OCI-M1 (cell line): ENCODE measurements at places on chromosomes 2 and 18.
A peak's percentile ranks its signal among the peaks of the same experiment; 100 is the strongest.

DNA sequence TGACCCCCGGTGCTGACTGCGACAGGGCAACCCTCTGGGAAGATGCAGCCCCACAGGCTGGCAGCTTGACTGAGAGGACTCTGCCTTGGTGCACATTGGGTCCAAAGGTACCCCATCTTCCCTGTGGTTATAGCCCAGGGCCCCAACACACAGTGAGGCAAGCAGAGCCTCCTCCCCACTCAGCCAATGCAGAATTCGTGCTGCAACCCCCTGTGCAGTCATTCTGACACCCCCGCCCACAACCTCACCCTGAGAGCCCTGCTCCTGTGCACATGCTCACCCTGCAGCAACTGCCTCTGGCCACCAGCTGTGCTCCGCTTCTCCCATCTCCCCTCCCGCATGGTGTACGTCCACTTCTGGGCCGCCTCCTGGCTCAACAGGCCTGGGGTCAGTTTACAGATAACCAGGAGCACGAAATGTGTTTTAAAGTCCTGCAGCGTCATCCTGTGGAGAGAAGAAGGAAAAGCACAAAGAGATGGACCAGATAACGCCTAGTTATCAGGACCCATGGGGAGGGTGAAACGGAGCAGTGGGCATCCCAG is 24.4 kb downstream of the CAPN14 start:
- DNase-seq: no peak

GRCh38 chr2:223042284-223042683 is 9.7 kb upstream of the KCNE4 start:
- no peak for DNase-seq

DNA sequence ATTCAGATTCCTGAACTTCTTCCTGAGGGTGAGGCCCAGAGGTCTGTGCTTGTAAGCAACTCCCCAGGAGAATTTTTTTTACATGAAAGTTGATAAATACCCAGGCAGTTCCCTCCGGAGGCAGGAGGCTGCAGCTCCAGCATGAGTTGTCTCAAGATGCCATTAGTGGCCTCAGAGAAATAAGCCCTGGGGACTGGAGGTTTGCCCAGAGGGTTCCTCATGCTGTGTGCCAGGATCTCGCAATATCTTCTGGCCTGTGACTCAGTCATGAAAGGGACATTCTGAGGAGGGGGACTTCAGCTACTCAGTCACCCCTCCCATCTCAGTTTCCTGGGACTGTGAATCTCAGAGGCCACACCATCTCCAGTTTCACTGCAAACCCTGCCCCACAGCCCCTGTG is 49.9 kb downstream of the LYPD1 start:
- no peak for DNase-seq

GRCh38 chr18:44796429-44797428 is 116.0 kb downstream of the SETBP1 start:
- DNase-seq: no peak

DNA sequence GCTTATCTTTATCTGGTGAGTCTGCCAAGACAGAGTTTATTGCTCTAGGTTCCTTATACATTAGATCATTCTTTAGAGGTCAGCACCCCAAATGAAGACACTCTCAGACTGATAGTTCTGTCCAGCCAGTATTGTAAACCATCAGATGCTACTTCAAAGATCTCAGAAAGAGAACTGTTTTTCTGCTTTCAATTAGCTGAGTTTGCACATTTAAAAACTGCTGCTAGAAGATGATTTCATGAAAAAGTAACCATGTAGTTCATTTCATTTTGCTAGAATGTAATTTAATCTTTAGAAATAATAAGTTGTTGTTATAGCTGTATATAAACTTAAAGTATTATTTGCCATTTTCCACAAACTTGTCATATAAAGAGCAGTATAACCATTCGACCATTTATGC is 344.5 kb upstream of the ATP5MC3 start:
- peak; percentile 23 for DNase-seq

GRCh38 chr2:213086050-213086449 is 65.4 kb downstream of the IKZF2 start:
- no peak for DNase-seq

GRCh38 chr2:236541008-236541562 is 28.5 kb upstream of the ACKR3 start:
- DNase-seq: no peak

DNA sequence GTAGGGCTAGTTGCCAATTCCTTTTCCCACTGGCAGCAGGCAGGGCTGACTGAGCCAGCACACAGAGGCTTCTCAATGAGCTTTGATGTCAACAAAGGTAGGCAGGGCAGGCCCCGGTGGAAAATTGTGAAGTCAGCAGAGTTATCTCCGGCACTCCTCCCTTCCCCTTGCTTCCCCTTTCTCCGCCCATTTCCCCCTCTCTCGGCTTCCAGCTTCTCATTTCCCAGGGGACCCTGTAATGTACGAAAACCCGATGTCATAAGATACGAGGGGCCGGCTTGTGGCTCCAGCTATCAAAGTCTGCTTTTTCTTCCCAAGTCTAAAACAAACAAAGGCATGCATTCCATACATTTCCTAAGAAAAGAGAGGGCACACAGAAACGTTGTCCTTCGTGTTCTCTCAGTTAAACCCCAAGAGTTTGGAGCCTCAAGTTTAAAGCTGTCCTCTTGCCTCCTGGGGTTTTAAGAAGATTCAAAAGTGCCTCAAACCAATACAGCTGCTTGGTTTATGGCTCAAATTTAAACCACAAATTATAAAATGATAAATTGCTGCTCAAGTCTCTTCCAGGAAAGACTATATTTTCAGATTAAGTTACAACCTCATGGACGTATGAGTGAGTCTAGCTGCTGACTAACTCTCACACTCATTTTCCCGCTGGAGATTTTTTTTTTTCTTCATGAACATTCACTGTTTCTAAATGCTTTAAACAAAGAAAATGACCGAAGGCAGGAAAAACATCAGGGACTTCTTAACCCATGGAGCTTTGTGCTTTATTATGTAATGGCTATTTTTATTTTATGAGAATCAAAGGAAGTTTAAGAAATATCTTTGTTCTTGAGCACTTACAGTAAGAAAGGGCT is 27.2 kb upstream of the EML4 start:
- peak; percentile 65 for DNase-seq

- DNase-seq: no peak
These were observed 52.0 kb downstream of the CXCR4 start for GRCh38 chr2:136065907-136066306.

GRCh38 chr18:9701609-9702349 is 6.3 kb upstream of the RAB31 start:
- DNase-seq: no peak

DNA sequence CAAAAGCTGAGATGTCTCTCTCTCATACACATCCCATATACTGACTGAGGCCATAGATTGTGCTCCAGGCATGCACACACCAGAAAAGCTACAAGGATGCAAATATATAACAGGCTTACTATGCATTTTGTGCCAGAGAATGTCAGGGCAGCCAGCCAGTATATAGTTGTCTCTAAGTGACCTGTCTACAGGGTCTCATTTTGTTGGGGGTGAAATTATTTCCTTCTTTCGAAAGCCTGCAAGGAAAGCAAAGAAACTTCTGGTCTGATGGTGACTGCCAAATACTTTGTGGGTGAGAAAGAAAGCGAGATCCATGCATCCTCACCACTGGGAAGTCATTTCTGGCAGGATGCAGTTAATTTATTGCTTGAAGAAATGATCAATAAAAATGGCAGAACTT is 70.2 kb downstream of the CDCA7 start:
- no peak for DNase-seq

GRCh38 chr2:160145471-160145870 is 54.6 kb downstream of the ITGB6 start:
- no peak for DNase-seq

DNA sequence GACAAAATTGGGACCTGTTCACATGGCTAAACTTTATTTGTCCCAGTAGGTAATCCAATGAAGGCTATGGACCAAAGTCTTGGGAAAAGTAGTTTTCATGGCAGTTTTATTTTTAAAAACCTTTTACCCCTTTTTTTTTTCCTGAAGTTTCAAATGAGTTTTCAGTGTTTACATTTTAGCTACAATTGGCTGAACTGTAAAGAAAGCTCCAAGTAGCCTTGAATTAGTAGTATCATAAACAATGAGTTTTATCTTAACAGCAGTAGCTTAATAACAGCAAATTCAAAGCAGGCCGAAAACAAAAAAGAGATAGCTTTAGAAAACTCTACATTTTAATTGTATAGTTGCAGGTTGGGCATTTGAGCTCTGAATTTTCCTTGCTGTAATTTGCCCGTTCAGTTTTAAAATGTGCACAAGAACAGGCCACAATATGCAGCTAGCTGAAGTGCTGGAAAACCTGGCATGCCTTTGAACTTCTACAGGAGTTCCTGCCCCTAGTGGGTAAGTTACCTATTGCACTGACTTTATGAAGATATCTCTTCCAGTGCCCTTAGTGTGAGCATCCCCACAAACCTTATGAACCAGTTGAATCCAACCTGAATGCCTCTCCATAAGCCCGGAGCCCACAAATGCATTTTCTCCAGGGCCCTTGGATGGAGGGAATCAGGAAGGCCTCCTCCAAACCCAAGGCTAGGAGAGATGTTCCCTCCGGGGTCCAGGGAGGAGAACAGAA is 106.7 kb downstream of the XRCC5 start:
- DNase-seq: peak; percentile 53

- DNase-seq: no peak
These were observed 921.1 kb downstream of the SOCS6 start for GRCh38 chr18:71209944-71210343.

DNA sequence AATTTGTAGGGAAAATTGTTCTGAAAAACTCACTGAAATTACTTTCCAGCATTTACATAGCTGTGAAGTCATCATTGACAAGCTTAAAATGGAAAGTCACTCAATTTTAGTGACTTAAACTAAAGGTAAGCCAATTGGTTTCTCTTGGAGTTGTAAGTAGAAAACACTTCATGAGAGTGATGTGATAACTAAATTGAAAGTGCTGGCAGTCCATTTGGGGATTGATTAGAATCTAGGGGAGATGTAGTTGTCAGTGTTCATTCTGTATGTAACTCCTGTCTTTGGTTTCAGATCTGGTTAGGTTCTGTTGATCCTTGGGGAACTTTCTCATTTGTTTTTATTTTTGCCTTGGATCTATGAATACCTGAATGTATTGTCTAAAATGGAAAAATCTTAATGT is 53.8 kb downstream of the COX7A2L start:
- DNase-seq: no peak

- peak; percentile 86 for DNase-seq
These were observed 6.3 kb downstream of the KHK start for GRCh38 chr2:27092696-27093429.

- peak; percentile 92 for DNase-seq
These were observed 545 bp downstream of the GTF3C2 start for GRCh38 chr2:27356056-27356381.

GRCh38 chr18:36758623-36759022 is 70.2 kb downstream of the TPGS2 start:
- DNase-seq: no peak

DNA sequence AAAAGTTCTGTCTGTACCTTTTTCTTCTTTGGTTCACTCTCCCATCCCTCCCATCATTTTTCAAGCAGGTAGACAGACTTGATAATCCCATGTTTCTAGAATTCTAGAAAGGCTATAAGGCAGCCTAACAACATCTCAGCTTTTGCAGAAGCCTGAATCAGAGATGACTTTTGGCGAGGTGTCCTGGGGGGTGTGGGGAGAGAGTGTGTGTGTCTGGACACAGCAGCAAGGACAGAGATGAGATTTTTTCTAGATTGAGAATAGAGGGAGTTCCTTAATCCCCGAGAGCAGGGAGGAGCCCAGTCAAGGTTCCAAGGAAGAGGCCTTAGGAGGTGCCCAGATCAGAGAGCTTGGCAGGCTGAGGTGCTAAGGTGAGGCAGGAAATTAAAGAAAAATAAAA is 22.0 kb upstream of the LAPTM4A start:
- DNase-seq: no peak

DNA sequence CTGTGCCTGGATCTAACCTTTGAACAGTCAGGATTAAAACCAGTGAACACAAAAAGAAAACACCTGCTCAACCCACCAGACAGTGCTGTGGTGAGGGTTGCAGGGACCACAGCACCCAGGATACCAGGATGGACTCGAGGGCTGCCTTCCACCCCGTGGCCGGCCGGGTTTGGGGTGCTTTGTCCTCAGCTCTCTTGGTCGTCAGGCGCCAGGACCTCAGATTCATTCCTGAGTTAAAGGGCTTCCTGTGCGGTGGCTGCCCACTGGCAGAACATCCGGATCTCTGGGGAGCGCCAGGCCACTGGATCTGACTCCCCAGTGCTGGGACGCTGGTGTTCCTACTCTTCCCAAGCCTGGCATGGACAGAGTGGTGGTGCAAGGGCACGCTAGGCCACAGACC is 239.8 kb downstream of the TFCP2L1 start:
- DNase-seq: no peak

DNA sequence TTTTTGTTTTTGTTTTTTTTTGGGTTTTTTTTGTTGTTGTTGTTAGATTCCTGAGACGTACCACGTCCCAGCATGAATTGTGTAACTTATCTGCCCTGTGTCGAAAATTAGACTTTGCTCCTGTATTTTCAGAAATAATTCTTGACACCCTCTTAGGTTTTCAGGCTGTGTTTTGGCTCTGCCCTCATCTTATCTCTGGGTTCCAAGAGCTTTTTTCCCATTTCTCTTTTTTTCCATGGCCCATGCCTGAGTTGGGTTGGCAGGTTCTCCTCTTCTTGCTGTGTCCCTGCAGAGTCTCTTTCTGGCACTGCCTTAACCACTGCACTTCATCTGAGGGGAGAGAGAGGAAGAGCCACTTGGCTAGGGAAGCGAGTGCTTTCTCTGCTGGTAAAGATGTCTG is 42.4 kb downstream of the CTIF start:
- DNase-seq: no peak

DNA sequence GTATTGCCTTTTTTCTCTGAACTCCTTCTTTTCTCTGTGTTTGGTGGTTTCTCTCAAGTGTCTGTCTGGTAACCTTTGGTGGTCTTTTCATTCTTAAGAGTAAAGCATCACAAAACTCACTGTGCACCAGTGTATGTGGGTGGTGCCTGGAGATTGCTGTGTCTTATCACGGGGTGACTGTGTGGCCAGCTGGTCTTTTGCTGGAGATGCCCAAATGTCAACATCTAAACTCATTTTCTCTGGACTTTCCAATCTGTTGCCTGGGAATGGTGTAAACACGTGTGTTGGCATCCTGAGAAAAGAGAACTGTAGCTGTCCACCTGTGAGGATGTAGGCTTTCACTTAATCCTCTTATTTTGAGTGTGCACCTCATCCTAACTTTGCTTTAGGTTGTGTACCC is 323.2 kb downstream of the AGPS start:
- DNase-seq: no peak

DNA sequence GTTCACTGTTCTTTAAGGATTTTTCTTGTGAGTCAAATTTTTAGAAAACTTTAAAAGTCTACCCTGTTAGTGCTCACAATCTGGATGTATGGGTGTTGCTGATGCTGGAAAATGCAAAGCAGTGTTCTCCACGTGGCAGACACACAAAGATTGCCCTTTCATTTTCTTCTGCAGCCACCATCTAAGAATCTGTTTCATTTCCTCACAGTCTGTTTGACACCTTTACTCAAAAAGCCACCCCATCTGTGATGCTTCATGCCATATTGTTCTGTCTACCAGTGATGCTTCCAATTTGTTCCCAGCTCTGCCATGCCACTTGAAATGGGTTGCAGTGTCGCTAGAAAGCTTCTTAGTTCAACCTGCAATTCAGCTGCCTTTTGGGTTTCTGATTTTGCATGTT is 464.2 kb upstream of the UBE2E3 start:
- peak; percentile 39 for DNase-seq
